ENCODE measurements at places on chromosomes 2 and 18. TPM values are rescaled to one million over a fixed set of nuclear protein-coding genes. Genes with fewer than 3 reads are reported as not detected.

The OR6B2 gene
- not detected for total RNA-seq

The LYG2 gene
- not detected for total RNA-seq

GRCh38 chr2:62717503-62718081, 12.1 kb downstream of the EHBP1 start:
- DNase-seq: no peak

DNA sequence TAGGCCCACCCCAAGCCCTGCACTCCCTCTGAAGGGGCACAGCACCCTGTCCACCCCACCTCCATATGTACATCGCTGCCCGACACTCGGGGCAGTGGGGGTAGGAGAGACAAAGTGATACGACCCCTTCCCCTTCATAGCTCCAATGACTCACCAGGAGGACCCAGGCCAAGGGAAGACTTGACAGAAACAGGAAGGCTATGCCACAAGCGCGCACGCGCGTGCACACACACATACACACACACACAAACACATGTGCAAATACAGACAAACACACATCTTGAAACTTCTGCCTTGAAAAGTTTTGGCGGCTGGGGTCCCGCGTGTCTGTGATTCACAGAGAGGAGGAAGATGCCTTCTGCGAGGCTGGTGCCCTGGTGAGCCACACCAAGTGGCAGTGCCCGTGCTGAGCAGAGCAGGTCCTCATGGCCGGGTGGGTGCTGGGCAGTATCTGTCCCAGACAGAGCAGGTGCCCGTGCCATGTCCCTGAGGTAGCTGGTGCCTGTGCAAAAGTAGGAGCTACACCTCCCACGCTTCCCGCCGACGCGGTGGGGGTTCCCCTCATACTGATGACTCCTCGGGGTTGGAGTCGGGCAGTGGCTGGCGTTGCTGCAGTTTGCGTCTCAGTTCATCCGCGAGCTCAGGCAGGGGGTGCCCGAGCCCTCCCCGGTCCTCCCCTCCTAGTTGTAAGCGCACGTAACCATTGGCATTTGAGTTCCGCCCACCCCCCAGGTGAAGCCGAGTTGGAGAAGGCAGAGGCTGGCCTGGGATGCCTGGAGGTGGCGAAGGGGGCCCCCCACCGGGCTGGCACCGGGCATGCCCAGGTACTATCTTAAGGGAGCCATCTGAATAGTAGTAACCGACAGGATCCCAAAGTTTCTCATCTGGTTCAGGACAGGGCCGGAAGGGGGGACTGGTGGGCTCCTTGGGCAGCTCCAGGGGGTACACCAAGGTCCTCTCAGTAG, 2.5 kb upstream of the ANKRD39 start:
- DNase-seq: no peak

GRCh38 chr2:20048488-20049448, 2.7 kb downstream of the LAPTM4A start:
- DNase-seq: no peak

DNA sequence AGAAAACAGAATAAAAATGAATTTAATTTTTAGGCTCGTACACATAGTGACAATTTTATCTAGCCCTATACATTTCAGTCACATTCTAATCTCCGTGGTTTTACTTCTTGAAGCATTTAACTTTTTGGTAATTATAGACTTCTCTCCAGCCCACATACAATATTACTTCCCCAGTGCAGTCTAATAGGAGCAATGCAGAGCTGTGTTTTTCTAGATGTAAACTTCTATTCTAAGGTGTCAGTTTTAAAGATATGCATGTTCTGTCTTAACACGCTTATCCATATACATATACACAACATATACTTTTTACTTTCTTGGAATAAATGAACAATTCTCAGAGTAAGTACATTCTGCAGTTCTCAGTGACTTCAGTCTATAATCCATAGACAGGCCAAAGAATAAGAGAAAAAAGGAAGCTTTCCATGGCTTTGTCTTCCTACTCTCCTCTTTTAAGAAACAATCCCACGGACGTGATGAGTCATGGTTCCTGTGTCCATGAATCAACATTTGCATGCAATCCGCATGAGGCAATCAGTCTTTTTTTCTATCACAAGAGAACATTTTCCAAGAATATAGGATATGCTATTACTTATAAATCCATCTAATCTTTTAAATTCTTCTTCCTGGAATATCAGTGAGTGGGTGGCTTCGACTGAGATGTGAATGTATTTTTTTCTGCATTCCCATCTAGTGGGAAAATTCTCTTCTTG, 42.8 kb downstream of the CCDC102B start:
- no peak for DNase-seq

DNA sequence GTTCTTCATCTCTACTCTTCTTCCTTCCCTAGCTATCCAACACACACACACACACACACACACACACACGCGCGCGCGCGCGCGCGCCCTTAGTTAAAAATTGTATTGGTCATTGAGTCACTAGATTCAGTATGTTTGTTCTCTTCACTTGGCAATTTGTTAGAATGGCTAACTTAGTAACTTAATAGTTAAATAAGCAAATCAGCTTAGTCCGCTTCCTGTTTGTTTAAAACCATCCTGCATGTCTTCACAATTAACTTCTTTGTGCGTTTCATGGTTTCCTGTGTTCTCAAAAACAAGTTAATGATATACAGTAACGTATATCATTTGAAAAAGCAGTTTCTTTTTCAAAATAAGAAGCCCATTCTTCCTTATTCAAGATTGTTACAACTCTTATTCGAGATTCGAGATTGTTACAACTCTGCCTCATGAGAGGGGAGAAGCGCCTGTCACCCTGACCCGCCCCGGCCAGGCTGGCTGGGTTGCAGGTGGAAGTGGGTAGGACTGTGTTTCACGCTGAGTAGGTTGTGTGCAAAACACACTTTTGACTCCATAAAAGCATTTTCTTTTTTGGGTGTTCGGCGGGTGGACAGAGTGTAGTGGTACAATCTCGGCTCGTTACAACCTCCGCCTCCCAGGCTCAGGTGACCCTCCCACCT, 9.5 kb upstream of the CNNM3 start:
- no peak for DNase-seq

DNA sequence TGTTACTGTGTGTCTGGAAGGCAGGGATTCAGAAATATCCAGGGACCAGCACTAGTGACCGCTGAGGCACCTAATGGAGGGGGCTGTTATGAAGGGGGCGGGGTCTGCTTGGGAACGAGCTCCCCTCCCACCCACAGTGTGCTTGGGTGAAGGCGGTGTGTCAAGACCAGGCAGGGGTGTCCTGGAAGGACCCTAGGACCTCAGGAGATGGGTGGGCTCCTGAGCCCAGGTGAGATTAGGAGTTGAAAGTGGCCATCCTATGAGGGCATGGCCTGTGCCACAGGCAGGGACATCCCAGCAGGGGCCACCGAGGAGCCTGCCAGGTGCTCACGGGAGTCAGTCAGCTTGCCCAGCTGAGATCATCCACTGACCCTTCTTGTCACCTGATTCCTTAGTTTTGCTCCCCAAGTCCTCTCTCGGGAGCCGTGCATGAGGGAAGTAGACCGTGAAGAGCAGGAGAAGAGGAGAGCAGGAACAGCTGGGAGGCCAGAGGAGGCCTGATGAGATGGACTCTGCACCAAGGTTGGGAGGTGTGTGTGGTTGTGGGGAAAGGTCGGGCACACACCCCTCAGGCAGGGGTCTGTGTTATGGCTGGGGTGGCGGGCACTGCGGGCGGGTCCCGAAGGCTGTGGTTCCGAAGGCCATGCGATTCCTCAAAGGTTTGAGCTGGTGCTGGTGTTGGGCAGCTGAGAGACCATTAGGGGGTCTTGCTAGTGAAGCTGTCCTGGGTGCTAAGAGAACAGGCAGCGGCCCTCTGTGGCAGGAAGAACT, 180.9 kb upstream of the HS6ST1 start:
- DNase-seq: no peak

All from lower lobe of right lung (tissue), 2 donors.